ENCODE measurements at places on chromosomes 5 and 9.

- no peak for DNase-seq
These were observed 194.1 kb upstream of the EFNA5 start for GRCh38 chr5:107864793-107865192.

DNA sequence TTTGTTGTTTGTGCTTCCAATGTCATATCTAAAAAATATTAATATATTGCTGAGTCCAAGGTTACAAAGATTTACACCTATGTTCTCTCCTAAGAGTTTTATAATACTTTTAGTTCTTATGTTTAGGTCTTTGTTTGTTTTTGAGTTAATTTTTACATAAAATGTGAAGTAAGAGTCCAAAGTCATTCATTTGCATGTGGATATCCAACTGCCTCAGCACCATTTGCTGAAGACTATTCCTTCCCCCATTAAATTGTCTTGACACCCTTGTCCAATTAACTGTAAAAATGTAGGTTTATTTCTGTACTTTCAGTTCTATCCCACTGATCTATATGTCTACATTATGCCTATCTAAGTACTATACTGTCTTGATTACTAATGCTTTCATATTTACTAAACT, 35.7 kb downstream of the TTC33 start:
- no peak for DNase-seq

- DNase-seq = no peak
These were observed 312.8 kb upstream of the IRX1 start for GRCh38 chr5:3282841-3283240.

GRCh38 chr5:170173227-170173626, 59.6 kb upstream of the C5orf58 start:
- DNase-seq = no peak

- DNase-seq = no peak
These were observed 62.7 kb upstream of the UNC5A start for GRCh38 chr5:176747670-176748072.

- DNase-seq = no peak
These were observed 143.6 kb downstream of the CDH9 start for GRCh38 chr5:26894719-26895263.

DNA sequence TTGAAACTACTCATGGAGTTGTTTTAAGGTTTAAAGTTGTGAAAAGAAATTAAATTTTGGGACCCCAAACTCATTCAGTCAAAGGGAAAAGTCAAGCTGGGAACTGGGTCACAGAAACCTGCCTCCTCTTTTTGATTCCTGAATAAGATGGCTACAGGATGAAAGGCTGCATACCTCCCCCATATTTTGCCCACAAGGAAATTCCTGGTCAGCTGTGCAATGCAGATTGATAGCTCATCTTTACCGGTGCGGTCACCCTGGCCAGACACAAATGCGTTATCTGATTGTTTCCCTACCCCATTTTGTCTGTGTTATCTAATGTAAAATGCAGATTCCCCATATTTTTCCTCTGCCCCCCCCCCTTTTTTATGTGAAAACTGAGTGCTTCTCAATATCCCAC, 1.3 kb downstream of the HAVCR2 start:
- DNase-seq = no peak

- DNase-seq = no peak
These were observed 9.2 kb downstream of the POC5 start for GRCh38 chr5:75707911-75708509.

DNA sequence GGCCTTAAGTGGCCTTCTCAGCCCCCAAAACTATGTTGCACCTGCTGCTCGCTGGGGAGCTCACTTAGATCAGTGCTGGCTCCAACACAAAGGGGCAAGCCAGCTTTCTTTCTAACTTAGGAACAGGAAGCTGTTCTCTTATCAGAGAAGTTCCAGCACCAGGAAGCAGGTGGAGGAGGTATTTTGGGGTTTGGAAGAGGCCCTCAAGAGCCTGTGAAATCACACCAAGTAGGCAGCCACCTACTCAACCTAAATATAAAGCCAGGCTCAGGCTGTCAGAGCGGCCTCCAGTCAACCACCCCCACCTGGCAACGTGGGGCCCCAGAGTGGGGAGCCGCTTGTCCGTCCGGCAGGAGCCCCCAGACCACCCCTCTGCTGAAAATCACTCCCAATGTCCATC, 152.8 kb downstream of the OLFM1 start:
- DNase-seq = no peak

GRCh38 chr9:79301085-79301484, 270.7 kb upstream of the TLE4 start:
- DNase-seq = no peak

GRCh38 chr9:124813501-124814163, 36.7 kb downstream of the OLFML2A start:
- DNase-seq = no peak

DNA sequence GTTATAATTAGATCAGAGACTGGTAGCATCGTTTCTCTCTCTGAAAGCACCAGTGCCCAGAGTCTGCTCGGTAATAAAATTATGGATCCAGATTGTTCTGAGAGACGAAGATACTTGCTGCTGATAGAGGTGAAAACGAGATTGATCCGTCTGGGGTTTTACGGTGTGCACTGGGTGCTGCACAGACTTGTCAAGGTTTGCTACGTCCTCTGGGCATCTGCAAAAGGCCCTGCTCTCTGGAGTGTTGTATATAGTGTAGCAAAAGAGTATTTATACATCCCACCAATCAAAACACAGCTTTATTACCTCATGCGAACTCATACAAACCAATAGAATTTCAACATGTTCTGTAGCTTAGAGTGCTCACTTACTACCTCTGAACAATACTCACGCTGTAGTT, 219.3 kb downstream of the PBX3 start:
- DNase-seq = no peak

- DNase-seq = no peak
These were observed 1325.0 kb upstream of the DMAC1 start for GRCh38 chr9:9124616-9125015.

DNA sequence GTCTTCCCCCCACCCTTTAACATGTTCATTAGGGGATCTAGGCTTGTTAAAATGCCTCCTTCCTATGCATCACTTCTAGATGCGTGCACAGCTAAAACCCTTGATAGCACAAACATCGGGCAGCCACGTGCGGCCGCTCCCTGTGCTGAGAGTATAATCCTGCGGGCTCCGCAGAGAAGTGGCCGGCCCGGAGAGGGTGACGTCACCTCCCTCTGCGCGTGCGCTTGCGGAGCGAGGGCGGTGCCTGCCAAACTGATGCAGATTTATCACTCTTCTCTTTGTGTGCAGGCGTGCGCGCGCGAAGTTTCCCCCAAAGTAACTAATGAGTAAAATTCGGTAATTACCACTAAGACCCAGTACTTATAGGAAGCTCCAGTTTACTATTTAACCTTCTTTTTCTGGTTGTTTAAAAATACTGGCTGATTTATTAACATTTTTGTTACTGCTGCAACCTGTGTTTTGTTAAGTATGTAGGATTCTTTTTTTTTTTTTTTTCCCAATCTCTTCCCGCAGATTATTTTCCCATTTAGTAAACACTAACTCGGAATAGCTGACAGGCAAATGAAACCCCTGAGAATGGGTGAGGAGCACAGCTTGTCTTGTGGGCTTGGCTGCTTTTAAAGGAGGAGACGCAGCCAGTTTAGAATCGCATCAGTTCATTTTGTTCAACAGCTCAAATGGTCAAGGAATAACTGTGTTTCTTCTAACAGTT, 121.6 kb downstream of the TRIO start:
- peak; percentile 96 for DNase-seq

- no peak for DNase-seq
These were observed 72.8 kb upstream of the ZNF608 start for GRCh38 chr5:124819201-124819600.

DNA sequence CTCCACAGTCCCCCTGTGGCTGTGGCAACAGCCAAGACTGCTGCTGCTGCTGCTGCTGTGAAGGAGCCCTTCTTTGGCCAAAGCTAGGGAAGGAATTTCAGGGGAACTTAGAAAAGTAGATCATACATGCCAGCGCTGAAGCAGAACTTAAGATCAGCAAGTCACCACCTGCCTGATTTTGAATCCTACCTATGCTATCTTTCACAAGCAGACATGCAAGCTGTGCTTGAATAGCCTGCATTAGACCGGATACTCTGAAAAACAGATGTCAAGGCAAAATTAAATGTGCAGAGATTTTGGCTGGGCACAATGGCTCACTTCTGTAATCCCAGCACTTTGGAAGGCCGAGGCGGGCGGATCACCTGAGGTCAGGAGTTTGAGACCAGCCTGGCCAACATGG, 99.3 kb upstream of the ZNF366 start:
- DNase-seq = no peak

DNA sequence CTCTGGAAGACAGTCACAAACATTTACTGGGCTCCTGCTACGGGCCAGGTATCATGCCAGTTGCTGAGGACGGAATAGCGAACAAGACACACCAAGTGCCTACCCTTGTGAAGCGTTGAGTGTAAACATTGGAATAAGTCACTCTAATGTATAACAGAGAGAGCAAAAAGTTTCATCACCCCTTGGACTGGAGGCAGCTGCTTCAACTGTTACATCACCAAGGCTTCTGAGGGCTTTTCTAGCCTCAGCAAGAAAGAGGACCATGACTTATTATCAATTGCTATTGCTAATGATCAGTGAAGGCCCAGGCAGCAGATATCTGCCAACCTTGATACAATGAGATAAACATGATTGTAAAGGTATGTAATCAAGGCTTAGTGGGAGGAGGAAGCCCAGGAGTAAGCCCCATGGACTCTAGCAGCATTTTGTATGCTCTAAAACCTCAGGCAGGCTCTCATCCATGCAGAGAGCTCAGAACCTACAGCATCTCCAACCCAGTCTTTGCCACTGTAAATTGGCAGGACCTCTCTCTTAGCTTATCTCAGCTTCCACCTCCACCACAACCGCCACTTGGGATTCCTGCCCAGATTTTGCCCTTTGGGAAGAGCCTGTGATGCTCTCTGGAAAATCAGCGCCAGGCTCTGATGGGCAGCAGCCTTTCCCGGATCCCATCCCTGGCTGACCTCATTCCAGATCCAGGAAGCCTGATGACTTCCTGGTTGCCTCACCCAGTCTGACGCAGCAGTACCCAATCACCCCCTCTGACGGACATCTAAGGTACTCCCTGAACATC, 54.5 kb downstream of the ADAM19 start:
- no peak for DNase-seq

- no peak for DNase-seq
These were observed 75.9 kb downstream of the NMUR2 start for GRCh38 chr5:152329207-152329606.

DNA sequence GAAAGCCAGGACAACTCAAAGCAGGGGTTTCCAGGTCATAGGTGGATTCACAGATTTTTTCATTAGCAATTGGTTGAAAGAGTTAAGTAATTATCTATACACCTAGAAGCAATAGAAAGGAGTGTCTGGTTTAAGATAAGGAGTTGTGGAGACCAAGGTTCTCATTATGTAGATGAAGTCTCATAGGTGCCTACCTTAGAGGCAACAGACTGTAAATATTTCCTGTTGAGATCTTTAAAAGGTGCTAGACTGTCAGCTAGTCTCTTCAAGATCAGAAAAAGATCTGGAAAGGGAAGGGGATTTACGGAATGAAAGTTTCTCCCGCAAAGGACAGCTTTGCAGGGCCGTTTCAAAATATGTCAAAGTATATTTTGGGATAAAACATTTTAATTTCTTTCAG, 603.4 kb downstream of the PTPRD start:
- no peak for DNase-seq

GRCh38 chr5:17388717-17389116, 109.3 kb upstream of the TAF11L2 start:
- no peak for DNase-seq

DNA sequence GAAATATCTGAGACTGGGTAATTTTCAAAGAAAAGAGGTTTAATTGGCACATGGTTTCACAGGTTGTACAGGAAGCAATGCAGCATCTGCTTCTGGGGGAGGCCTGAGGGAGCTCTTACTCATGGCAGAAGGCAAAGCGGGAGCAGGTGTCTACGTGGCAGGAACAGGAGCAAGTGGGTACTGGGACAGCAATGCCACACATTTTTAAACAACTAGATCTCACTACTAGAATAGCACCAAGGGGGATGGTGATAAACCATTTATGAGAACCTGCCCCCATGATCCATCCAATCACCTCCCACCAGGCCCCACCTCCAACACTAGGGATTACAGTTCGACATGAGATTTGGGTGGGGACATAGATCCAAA, 47.6 kb upstream of the HOMER1 start:
- DNase-seq = no peak

DNA sequence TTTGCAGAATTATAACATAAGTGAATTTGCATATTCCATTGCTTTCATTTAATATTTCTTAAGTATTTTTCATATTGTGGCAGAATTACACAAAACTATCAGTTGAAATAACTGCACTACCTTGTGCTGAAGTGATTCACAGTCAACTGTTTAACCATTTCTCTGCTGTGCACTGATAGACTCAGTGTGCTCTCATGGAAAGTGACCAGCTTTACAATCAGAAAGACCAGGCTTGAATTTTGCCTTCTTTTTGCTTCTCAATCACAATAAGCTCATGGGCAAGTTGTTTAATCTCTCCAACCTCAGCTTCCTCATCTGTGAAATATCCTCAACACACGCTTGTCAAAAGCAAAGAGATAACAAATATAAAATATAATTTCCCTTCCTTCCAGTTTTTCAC, 18.3 kb downstream of the CDK5RAP2 start:
- no peak for DNase-seq

GRCh38 chr9:28624771-28625170, 1051.5 kb upstream of the C9orf72 start:
- DNase-seq = no peak

DNA sequence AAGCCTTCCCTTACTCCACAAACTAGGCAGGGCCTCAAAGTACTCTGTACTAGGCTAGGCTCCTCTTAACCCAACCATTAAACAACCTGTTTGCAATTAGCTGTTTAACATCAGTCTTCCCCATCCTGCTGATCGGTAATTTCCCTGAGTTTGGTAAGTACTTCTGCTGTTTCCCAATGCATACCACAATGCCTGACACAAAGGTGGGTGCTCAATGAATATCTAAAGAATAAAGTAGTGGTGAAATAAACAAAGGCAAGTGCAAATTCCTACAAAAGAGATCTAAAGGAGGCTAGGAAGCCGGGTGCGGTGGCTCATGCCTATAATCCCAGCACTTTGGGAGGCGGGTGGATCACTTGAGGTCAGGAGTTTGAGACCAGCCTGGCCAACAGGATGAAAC, 25.0 kb downstream of the FBXW2 start:
- DNase-seq = no peak
